SK-N-DZ (cell line): ENCODE measurements at places on chromosomes 4 and X.

DNA sequence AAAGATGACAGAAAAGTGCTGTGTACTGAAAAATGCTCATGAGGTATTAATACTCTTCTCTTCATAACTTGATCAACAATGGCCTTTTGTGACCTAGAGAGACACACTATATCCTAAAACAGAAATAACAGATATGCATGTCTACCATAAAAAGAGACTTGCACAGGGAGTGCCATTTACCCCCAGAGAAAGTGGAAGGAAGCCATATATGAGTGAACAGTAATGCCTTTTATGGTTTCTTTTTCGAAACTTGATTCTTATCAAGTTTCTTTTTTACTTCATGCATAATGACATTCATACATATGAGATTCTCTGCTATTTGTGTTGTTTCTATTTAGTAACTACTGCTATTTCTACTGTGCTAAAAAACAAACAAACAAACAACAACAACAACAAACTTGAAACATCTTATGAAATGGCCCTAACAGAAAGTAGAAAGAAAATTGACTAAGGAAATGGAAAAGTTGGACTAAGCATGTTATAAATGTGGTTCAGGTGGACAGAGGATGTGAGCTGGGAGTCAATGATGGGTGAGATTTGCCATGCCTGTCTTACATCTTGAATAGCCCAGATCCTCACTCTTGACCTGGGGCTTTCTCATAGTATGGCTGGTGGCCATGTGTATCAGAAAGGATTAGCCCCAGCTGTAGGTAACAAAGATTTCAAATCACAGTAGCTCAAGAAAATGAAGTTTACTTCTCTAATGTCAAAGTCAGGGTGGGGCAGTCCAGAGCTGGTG is 43.8 kb downstream of the GEMIN8 start:
- no peak for DNase-seq

- DNase-seq: no peak
Measured at GRCh38 chrX:154728431-154729190, 22.3 kb downstream of the GAB3 start.

DNA sequence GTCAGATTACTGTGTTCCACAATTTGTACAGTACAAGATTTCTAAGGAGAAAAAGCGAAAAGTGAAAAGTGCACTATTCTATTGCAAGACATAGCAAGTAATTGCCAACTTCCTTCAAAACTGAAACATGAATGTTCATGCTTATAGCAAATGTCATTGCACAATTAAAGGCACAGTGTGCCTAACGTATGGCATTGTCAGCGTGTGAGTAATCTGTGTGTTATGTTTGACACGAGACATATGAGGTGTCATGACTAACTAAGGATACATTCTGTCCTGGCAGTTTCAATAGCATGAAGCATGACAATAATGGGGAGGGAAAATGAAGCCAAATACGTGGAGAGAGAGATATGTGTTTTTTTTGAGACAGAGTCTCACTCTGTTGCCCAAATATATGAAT is 33.6 kb upstream of the TBC1D9 start:
- no peak for DNase-seq

GRCh38 chr4:83536362-83537272 is 709 bp downstream of the GPAT3 start:
- DNase-seq: no peak

GRCh38 chr4:152065545-152065944 is 304.7 kb upstream of the GATB start:
- DNase-seq: no peak

DNA sequence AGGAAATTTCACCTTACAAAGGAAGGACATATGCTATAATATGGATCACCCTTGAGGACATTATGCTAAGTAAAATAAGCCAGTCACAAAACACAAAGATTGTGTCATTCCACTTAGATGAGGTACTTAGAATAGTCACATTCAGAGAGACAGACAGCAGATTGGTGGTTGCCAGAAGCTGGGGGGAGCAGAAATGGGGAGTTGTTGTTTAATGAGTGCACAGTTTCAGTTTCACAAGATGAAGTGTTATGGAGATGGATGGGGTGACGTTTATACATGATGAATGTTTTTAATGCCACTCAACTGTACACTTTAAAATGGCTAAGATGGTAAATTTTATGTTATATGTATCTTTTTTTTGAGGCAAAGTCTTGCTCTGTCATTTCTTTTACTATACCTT is 14.8 kb upstream of the SPON2 start:
- DNase-seq: no peak

DNA sequence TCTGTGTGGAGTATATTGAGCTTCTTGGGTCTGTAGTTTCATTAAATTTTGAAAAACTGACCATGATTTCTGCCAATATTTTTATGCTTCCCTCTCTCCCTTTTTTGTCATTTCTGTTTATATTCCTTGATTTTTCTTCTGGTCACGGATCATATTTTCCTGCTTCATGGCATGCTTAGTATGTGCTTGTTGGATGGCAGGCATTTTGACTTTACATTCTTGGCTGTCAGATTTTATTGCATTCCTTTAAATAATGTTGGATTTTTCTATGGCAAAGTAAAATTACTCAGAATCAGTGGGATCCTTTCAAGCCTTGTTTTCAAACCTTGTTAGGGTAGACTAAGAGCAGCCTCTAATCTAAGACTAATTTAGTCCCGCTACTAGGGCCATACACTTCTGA is 531.8 kb downstream of the IL15 start:
- no peak for DNase-seq
